GM23338 (cell line): ENCODE measurements at places on chromosomes 12 and 14.

DNA sequence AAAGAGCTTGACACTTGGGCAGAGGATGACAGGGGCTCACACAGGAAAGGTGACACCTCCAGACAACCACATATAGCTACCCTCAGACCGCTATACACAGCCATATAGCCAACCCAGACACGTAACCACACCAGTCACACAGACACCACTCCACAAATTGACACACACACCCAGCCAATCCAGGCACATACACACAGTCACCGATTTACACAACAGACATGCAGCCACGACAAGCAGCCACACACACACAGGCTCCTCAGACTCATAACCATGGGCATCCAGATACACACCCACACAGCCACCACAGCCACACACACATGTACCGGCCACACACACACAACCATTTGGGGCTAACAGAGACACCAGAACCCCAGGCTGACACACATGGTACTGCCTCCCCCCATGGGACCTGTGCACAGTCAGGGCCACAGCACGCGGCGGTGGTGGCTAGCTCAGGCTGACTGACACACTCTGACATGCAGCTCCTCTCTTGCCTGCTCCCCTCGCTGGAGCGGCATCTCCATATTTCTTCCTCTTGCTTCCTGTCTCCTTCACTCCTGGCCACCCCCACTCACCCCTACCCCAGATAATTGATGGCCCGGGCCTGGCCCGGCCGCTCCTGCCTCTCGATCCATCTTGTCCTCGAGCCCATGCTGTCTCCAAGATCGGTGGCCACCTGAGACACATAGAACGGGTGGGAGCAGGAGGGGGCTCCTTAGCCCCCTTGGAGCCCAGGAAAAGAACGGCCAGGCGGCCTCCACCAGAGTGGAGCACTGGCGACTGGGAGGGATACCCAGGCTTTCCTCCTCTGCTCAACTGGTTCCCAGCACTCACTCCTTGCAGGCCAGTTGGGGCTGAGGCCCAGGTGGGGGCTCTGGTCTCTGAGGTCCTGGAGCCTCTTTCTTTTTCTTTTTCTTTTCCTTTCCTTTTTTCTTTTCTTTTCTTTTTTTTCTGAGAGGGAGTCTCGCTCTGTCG, 6.0 kb upstream of the SHMT2 start:
- no peak for DNase-seq

DNA sequence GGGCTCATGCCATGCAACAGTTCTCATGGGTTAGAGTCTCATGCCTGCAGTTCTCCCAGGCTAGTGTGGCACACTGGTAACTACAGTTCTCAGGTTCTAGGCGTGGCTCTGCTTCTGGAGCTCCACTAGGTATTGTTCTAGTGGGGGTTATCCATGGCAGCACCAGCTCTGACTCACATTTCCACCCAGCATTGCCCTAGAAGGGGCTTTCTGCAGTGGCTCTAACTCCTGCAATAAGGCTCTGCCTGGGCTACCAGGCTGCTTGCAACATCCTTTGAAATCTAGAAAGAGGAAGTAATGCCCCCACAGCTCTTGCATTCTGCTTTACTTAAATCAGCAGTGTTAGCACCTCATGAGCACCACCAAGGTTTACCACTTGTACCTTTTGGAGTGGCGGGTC, 220.3 kb upstream of the ARID2 start:
- no peak for DNase-seq

- peak; percentile 66 for DNase-seq
Measured at GRCh38 chr12:26028953-26029735, 70.7 kb downstream of the RASSF8 start.

DNA sequence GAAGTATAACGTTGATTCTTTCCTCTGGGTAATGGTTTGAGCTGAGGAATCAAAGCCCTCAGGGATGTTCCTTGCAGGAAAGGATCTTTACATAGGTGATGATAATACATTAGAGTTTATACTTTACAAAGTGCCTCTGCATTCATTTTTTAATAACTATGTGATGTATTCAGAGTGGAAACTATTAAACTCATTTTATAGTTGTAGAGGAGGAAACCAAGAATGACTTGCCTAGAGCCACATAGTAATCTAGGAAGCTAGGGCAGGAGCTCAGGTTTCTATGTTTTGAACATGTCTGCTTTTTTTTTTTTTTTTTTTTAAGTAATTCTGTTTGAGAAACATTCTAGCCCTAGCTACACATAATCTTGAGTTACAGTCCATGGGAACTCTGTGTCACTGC, 117.3 kb downstream of the TXNDC16 start:
- DNase-seq = no peak

GRCh38 chr12:96810057-96810456, 97.0 kb upstream of the NEDD1 start:
- DNase-seq = peak; percentile 11
